ENCODE measurements at places on chromosomes 13 and 19. TPM values are rescaled to one million over a fixed set of nuclear protein-coding genes. Genes with fewer than 3 reads are reported as not detected.

DNA sequence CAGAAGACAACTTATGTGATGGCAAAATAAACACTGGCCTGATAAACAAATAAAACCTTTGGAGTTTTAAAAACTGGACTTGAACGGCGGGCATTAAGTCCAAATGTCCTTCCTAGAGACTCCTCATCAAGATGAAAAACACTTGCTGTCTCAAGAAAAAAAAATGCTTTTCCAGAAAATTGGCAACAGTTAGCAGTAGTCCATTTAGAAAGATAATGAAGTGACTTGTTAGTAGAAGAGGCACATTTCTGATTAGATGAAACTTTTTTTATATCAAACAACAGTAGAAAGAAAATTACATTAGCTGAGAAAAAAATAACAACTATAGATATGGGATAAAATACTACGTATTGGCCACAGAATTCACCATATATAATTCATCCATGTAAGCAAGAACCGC lies 1750.7 kb upstream of the PCDH20 start:
- H3K4me3 ChIP-seq, result no peak overlapping the region
- no peaks in the 10 kb centered on the region for H3K36me3 ChIP-seq
- DNase-seq, result no peak
- H3K27me3 ChIP-seq, result no peaks in the 10 kb centered on the region

DNA sequence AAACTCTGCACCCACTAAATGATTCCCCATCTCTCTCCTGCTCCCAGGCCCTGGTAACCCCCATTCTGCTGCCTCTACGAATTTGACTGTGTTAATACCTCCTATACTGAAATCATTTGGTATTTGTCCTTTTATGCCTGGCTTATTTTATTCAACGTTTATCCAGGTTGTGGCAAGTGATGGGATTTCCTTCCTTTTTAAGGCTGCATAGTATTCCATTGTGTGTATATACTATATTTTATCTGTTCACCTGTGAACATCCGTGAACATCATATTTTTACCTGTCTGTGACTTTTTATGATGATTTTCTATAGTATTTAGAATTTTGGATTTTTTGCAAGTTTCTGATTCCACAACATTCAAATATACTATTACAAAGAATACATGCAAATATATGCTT lies 13.9 kb upstream of the CEBPG start:
- no peak overlapping the region for H3K4me3 ChIP-seq
- no peaks in the 10 kb centered on the region for H3K36me3 ChIP-seq
- H3K27me3 ChIP-seq, result no peaks in the 10 kb centered on the region
- no peak overlapping the region for H3K27ac ChIP-seq
- no peak for DNase-seq

DNA sequence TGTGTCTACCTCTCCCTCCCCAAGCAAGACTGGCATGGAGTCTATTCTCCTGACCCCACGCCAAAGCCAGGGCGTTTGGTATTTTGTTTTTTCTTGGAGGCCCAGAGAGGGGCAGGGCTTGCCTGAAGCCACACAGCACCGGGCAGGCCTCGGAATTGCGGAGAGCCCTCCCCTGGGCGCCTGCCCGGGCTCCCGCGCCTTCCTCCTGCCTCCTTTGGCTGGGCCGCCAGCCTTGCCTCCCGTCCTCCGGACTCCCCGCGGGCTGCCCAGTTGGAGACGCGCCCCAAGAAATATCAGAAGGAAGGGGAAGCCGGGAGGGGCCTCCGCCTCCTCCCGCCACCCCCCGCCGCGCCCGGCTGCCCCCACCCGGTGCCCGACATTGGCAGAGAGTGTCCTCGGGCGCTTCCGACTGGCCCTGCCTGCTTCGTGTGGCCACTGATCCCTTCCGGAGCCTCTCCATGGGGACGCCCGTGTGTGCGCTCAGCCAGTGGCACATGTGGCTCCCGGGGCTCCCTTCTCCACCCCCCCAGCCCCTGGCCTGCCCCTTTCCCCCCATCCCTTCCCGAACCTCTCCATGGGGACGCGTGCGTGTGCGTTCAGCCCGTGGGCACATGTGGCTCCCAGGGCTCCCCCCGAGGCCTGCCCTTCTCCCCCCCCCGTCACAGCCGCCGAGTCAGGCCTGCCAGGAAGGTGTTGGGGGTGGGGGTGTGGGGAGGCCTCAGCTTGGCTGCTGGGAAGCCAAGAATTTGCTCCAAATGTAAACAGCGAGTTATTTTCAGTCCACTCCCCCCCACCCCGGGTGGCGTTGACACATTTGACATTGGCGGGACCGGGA lies 37.3 kb downstream of the NFIC start:
- H3K27ac ChIP-seq, result peak overlapping the region; percentile 53
- H3K36me3 ChIP-seq, result no peaks in the 10 kb centered on the region
- H3K4me1 ChIP-seq, result no peaks in the 10 kb centered on the region
- no peaks in the 10 kb centered on the region for H3K27me3 ChIP-seq

DNA sequence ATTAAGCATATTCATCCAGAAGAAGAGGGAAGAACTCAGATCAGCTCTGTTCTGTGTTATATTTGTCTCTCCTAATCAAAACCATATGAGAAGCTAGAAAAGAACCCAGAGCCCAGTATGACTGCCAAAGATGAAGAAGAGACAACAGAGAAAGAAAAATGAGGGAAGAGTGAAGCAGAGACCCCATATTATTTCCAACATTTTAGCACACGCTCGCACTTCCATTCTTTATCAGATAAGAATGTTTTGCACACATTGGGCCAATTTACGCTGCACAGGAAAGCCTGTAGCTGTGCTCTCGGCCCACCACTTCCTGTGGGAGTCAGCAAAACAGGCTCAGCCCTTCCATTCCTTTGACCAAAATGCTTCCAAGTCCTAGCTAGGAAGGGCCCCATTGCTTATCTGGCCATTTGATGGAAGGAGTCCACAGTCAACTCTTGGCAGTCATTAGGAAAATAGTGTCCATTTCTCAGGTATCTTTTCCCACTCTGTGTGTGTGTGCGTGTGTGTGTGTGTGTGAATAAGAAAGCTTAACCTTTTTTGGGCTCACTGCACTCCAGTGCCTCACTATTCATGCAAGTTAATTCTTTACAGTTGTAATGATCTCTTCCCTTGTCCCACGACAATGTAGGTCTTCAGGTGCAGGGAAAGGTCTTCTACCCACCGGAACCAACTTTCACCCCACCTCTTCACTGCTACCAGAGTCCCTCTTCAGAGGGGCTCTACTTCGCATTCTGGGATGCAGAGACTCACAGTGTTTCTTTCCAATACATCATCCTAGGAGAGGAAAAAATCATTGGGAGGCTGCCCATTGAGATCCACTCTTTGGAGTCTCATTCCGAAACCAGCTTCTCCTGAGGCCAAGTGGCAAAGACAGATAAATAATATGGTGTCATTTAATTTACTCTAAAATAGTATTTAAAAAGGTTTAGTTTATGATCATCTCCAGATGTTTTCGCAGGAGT lies 237.5 kb downstream of the COG6 start:
- no peaks in the 10 kb centered on the region for H3K27me3 ChIP-seq
- no peak overlapping the region for H3K4me3 ChIP-seq
- no peaks in the 10 kb centered on the region for H3K36me3 ChIP-seq
- H3K4me1 ChIP-seq, result peaks cover 5% of the 10 kb centered on the region

GRCh38 chr19:18429717-18430416 lies 8.1 kb downstream of the ISYNA1 start:
- H3K27ac ChIP-seq, result no peak overlapping the region
- H3K4me3 ChIP-seq, result no peak overlapping the region
- H3K4me1 ChIP-seq, result no peaks in the 10 kb centered on the region
- no peaks in the 10 kb centered on the region for H3K27me3 ChIP-seq
- no peak for DNase-seq
- H3K36me3 ChIP-seq, result no peaks in the 10 kb centered on the region

DNA sequence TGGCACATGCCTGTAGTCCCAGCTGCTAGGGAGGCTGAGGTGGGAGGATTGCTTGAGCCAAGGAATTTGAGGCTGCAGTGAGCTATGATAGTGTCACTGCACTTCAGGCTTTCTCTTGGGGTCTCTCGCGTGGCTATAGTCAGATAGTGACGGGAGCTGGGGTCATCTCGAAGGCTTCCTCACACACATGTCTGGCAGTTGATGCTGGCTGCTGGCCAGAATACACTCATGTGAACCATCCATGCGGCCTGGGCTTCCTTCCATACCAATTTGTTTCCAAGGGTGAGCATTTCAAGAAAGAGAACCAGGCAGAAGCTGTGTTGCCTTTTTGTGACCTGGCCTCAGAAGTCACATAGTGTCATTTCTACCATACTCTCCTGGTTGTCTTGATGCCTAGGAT lies 26.4 kb downstream of the LEUTX start:
- H3K27ac ChIP-seq, result no peak overlapping the region
- H3K27me3 ChIP-seq, result no peaks in the 10 kb centered on the region
- no peaks in the 10 kb centered on the region for H3K36me3 ChIP-seq
- no peak for DNase-seq

GRCh38 chr19:16373079-16373478 lies 48.5 kb downstream of the KLF2 start:
- H3K4me1 ChIP-seq, result no peaks in the 10 kb centered on the region
- H3K27me3 ChIP-seq, result no peaks in the 10 kb centered on the region
- no peak overlapping the region for H3K27ac ChIP-seq
- no peaks in the 10 kb centered on the region for H3K36me3 ChIP-seq
- DNase-seq, result no peak

DNA sequence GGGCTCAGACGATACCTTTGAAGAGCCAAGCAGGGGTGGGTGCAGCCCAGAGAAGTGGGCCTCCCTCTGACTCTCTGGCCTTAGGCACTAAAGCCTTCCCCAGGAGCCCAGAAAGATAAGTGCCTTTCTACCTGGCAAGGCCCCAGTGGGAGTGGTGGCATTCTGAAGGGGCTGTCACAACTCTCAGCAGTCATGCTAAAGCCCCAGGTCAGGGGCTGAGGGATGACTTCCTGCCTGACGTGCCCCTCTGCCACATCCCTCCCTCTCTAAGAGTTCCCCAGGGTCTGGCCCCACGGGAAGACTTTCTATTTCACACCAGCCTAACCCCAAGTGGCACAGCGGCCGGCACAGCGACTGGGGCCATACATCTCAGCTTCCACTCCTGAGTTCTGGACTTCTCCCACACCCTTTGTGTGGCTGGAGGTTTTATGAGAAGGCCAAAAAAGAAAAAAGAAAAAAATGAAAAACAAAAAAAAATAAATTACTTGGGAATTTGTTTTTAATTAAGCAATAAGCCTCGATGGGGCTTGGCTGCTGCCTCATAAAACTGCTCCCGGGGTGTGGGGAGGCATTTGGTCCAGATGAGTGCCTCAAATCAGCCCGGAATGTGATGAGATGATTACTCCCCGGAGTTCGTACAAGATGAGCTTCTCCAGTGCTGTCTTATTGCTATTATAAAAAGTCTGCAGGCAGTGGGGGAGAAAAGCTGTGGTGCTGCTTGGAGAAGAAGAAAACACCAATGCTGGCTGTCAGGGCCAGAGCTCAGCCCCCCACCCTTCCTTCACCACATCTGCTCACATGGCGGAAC lies 28.5 kb upstream of the PLEKHF1 start:
- no peak overlapping the region for H3K27ac ChIP-seq
- H3K4me1 ChIP-seq, result no peaks in the 10 kb centered on the region
- H3K36me3 ChIP-seq, result no peaks in the 10 kb centered on the region

DNA sequence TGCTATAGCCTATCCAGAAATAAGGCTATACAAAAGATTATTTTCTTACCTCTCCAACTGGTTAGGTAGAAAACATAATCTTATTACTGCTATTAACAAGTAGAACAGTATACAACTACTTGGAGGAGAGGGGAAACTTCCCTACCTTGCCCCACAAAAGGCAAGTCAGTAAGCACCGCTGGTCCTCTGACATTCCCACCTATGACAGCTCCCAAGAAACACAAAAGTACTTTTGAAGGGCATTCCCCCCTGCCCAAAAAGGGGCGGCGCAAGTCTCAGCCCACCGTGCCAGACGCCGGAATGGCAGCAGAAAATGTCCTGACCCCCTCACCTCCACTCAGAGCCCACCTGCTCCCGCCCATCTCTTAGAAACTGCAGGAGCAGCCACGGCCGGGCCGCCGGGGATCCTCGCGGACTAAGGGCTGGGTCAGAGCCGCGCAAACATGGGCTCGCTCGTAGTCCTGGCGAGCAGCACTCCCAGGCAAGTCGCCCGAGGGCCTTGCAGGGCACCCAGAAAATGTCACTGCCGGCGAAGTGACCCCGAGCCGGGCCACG lies 437 bp downstream of the SUCLA2 start:
- H3K27ac ChIP-seq, result peak overlapping the region; percentile 30
- no peaks in the 10 kb centered on the region for H3K36me3 ChIP-seq
- peak overlapping the region; percentile 93 for H3K4me3 ChIP-seq
- H3K27me3 ChIP-seq, result no peaks in the 10 kb centered on the region
- peak; percentile 50 for DNase-seq

DNA sequence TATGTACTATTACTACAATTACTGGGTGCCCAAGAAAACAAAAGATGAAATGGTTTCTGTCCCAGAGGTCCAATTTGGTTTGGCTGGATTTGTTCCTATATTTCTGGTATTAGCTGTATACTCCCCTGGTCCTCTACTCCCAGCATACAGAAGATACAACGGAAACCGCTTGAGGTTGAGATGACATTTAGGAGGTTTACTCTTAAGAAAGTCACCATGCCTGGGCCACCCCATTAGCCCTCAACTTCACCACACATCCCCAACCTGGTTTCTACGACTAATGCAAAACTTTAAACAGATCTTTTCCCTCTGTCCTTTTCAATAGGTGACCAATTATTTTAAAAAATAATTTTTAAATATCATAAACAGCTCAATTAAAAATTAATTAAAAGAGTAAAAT lies 46.0 kb upstream of the EEF1AKMT1 start:
- H3K36me3 ChIP-seq, result no peaks in the 10 kb centered on the region
- no peak overlapping the region for H3K27ac ChIP-seq
- no peak for DNase-seq
- H3K4me1 ChIP-seq, result peaks cover 2% of the 10 kb centered on the region
- no peaks in the 10 kb centered on the region for H3K27me3 ChIP-seq

DNA sequence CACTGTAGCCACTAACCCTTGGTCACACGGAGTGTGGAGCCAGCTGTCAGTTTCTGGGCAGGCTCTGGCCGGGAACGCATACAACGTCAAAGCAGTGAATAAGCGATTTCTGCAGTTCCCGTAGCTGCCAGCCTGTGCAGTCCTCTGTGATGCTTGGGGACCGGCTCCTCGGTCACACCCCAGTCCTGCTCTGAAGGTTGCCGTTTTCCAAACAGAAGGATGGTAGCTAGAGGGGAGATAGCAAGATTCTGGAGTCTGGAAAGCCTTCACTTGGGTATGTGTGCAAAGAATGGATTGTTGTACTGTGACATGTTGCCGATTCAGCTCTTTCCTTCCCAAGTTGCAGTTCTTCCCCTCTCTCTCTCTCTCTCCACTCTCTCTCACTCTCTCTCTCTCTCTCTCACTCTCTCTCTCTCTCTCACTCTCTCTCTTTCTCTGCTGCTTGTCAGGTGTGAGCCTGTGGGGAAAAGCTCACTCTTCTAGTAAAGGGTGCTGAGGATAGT lies 38.7 kb upstream of the C1QTNF9 start:
- peak; percentile 90 for DNase-seq
- peak overlapping the region; percentile 46 for H3K4me3 ChIP-seq
- no peak overlapping the region for H3K27ac ChIP-seq
- no peaks in the 10 kb centered on the region for H3K36me3 ChIP-seq

The CLIP3 gene
- total RNA-seq, result 35.1 TPM

The SYT3 gene
- total RNA-seq, result 0.45 TPM

The FCGBP gene
- total RNA-seq, result 790 TPM

The ZC3H13 gene
- 57.0 TPM for total RNA-seq

The ACP7 gene
- total RNA-seq, result not detected

Data from aorta (tissue), 5 donors.